Activated B cell treated with CpG ODN at 0.5 μM for 24 hours (primary cell): ENCODE measurements at places on chromosomes 16 and 17. TPM values are rescaled to one million over a fixed set of nuclear protein-coding genes. Genes with fewer than 3 reads are reported as not detected.

DNA sequence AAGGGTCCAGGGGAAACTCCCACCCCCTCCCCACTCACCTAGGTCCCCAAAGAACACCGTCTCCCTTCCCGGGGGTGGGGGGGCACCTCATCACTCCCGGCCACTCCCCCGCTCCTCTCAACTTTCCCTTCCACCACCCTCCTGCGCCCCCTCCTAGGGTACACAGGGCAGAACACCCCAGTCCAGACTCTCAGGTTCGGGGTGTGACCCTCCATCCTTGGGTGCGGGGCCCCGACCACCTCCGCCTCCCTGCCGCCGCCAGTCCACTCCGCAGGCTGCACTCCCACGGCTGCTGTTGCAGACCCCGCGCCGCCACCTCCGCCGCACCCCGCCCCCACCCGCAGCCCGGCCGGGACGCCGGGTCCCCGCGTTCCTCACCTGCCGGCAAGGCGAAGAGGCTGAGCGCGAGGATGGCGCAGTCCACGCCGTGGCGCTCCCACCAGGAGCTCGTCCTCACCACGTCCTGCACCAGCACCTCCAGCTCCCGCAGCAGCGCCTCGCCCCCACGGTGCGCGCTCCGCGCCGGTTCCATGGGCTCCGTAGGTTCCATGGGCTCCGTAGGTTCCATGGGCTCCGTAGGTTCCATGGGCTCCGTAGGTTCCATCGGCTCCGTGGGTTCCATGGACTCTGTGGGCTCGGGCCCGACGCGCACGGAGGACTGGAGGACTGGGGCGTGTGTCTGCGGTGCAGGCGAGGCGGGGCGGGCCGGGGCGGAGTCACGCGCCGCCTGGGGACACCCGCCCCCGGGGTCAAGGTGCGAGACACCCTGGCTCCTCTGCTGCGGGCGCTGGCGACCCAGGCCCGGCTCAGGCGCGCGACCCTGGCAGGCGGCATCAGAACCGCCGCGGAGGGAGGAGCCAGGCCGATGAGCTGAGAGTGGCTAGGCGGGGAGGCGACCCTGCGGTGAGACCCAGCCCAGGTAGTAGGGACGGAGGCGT is at the start of gene FADS6:
FADS6 (minus strand) TSS at position 660 of the 938 bp plus-strand sequence; CDS start at position 622, 38 bp downstream.
- peaks cover 4% of the 10 kb centered on the region for H3K4me1 ChIP-seq
- no peak for DNase-seq
- peaks cover 23% of the 10 kb centered on the region for H3K27me3 ChIP-seq
- H3K36me3 ChIP-seq = no peaks in the 10 kb centered on the region
- H3K27ac ChIP-seq = no peak within 1 kb of the TSS

The CMC2 gene
- 18.1 and 22.3 TPM in 2 replicates for total RNA-seq

GRCh38 chr16:47043970-47044684 is 70.7 kb upstream of the DNAJA2 start:
- H3K4me3 ChIP-seq = no peak overlapping the region
- no peaks in the 10 kb centered on the region for H3K36me3 ChIP-seq
- H3K27ac ChIP-seq = no peak overlapping the region
- H3K27me3 ChIP-seq = no peaks in the 10 kb centered on the region
- no peak for DNase-seq

- no peak overlapping the region for H3K4me3 ChIP-seq
- peaks cover 9% of the 10 kb centered on the region for H3K27me3 ChIP-seq
- no peaks in the 10 kb centered on the region for H3K4me1 ChIP-seq
- no peak for DNase-seq
These were observed 158.4 kb upstream of the IRX3 start for GRCh38 chr16:54444851-54445458.

GRCh38 chr16:75452464-75453190 is 11.9 kb downstream of the TMEM170A start:
- H3K4me1 ChIP-seq = peaks cover 16% of the 10 kb centered on the region
- no peak for DNase-seq
- no peak overlapping the region for H3K4me3 ChIP-seq
- H3K27ac ChIP-seq = no peak overlapping the region
